NCI-H187 treated with DMSO at 0.1 percent for 48 hours (cell line): ENCODE measurements at places on chromosomes 4 and X.

DNA sequence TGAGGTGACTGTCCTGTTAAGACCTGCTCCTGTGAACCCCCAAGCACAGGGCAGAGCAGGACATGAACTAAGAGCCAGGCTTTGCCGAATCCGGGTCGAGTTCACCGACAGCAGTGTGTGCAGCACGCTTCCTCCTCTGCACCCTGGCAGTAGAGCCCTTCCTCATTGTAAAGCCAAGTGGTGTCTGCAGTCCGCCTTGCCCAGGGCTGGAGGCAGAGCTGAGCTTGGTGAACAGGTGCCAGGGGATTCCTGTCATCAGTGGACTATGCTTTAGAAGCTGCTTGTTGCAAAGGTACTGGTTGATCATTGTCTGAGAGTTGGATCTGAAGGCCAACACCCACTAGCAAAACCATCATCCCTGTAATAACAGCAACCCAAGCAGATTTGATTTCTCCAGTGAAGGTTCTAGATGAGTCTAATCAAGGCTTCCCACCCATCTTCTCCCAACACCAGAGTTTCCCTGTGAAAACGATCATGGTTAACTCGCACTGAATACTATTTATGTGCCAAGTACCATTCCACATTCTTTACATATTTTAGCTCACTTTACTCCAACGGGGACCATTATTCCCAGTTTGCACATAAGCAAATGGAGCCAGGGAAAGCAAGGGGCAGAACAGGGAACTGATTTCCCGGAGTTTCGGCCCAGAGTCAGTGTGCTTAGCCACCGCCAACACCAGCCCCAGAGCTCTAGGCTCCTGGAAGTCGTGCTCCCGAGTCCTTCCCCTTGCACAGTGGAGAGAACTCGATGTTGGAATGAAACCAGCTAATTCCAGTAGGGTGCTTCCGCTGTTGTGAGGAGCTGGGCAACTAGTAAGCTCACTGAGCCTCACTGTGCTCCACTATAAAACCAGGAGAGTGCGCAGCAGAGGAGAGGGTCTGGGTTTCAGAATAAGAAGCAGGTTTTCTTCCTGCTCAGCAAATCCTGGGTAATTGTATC lies 1.4 kb upstream of the SLC34A2 start:
- DNase-seq = no peak

- DNase-seq = no peak
Measured at GRCh38 chr4:151627491-151627890, 133.3 kb downstream of the GATB start.

- no peak for DNase-seq
Measured at GRCh38 chr4:52780617-52781354, 29.6 kb upstream of the ERVMER34-1 start.

- DNase-seq = no peak
Measured at GRCh38 chr4:103478210-103478609, 241.6 kb downstream of the TACR3 start.

GRCh38 chr4:112968451-112969159 lies 80.8 kb upstream of the ANK2 start:
- DNase-seq = no peak

- DNase-seq = no peak
Measured at GRCh38 chr4:166482758-166483157, 609.7 kb downstream of the TLL1 start.

DNA sequence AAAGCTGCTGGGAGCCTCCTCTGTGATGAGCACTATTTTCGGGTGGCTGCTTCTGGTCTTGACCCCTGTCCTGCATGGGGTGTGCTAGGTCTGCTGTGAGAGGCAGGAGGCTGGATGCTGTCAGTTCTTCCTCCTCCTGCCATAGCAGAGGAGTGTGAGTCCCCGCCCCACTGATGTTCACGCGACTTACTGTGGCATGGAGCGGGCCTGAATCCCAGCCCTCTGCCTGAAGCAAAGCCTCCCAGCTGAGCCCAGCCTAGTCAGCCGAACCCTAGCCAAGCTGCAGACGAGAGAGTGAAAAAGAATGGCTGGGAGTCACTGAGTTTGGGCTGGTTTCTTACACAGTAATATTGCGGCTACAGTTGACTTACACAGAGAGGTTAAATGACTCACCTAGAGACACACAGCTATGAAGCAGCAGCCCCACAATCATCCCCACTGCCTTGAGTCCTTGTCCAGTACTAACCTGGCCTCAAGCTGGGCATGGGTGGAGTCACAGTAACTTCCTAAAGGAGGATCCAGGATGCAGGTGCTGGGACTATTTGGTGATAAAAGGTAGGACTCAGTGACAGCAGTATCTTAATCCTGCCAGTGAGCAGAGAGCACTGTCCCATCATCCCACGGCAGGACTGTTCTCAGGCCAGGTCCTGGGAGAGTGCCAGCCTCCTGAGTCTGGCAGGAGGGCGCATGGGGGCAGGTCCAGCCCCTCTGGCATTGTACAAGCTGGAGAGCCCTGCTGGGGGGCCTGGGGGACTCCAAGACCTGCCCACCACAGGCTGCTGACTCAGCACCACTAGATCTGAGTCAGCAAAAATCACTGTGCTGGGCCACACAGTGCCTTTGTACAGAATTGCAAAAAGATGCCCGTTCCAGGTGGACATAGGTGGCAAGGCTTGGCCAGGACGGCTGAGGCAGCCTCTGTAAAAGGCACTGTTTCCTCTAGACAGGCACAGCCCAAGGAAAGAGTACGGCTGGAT lies 60.4 kb upstream of the CRMP1 start:
- DNase-seq = no peak

DNA sequence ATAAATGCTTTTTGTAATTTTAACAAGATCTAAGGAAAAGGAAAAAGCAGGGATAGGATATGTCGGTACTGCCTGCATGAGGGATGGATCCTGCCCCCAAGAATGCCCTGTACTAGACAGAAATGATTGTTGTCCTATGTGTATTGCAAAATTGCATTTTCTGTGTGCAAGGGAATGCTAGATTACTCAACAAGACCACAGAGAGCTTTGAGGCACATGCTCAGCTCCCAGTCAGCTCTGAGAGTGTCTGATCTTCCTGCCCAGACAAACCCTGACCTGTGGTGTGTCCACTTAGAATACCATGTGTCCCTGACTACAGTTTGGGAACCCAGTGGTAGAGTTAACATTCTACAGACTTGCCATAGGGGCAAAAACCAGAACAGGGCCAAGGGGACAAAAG lies 129.2 kb upstream of the PAK3 start:
- no peak for DNase-seq

DNA sequence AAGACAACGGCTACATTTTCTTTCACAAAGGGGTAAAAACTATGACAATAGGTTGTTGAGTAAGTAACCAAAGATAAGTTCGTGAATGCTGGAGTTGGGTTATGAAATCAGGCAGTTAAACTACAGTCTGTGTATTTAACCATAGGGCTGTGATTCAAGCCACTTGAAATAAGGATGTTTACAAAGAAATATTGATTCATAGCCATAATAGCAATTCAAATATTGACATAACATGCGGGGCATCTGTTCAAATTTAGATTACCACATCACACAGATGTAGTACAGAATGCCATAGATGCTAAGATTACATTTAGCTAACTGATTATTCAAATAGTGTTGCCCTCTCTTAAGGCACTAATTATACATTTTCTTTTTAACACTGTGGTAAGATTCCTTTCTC lies 364.1 kb downstream of the FSTL5 start:
- DNase-seq = no peak

DNA sequence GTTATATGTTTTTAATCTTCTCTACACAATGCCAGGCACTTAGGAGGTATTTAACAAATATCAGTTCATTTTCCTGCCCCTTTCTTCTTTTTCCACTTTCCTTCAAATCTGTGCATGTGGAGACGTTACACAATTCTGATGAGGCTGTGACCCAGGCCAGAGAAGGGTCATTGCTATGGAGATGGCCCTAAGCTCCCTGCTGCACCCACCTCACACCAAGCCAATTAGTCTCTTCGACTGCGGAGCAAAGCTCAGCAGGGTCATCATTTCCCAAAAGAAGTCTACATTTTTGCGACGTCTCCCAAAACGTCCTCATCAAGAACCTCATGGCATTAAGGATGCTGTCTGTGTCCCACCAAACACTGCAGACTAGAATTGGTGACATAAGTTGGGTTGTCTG lies 28.9 kb upstream of the VEGFD start:
- no peak for DNase-seq

- no peak for DNase-seq
Measured at GRCh38 chr4:151665785-151666127, 95.1 kb downstream of the GATB start.

GRCh38 chr4:173167758-173168395 lies 734 bp upstream of the GALNT7 start:
- DNase-seq = no peak

DNA sequence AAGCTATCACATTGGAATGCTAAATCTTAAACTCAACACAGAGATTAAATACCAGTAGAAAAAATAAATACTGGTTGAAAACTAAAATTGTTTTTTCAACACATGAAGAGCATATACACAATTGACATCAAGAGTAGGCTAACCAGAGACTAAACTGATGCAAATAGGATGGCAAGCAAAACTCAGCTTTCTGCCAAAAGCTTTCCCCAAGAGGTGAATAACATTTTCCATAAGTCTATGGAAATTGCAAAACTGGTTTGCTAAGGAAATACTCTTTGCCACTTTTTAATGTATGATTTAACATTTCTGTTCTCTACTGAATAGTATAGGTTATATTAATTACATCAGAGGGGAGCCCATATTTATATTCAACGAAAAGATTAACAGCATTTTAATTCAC lies 23.8 kb downstream of the IQCM start:
- no peak for DNase-seq

GRCh38 chr4:112377171-112377570 lies 80.0 kb downstream of the ALPK1 start:
- no peak for DNase-seq

- no peak for DNase-seq
Measured at GRCh38 chr4:84958434-84958833, 8.1 kb downstream of the WDFY3 start.

- DNase-seq = no peak
Measured at GRCh38 chrX:41332005-41332404, 2.0 kb upstream of the DDX3X start.

GRCh38 chrX:153672531-153673427 lies 834 bp downstream of the PNCK start:
- DNase-seq = no peak

DNA sequence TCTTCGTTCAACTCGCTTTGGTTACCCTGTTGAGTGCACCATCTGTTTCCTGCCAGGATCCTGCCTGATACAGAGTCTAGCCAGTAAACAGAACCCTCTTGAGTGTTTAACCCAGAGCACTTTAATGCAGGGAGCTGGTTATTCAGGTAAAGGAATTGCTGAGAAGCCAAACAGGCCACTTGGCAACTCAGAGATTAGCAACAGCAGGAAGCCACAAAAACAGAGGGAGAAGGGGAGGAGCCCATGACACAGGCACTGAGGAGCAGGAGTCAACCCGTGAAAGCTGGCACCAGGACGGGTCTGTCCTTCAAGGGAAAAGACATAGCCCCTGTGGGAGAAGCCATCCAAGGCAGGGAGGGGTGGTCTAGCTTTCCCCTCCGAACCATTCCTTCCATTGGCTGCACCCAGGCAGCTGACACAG lies 641.4 kb downstream of the ZNF674 start:
- no peak for DNase-seq

- DNase-seq = no peak
Measured at GRCh38 chrX:42714981-42715700, 62.8 kb downstream of the PPP1R2C start.

- DNase-seq = no peak
Measured at GRCh38 chr4:147354237-147354636, 126.7 kb upstream of the EDNRA start.

DNA sequence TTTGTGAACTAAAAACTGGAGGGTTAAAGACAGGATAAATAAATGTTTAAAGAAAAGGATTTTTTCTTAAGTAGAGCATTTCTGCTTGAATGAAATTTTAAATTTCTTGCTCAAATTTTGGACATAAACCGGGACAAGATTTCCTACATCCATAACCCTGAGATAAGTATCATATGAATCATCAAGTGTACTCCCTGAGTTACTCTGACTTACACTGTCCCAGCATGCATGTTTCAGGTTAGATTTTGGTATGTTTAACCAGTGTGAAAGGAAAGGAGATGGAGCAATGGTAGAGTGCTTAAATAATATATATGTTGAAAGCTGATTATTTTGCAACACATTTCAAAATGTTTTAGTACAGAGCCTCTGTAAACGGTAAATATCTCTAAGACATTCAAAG lies 175.2 kb downstream of the ADGRL3 start:
- no peak for DNase-seq

DNA sequence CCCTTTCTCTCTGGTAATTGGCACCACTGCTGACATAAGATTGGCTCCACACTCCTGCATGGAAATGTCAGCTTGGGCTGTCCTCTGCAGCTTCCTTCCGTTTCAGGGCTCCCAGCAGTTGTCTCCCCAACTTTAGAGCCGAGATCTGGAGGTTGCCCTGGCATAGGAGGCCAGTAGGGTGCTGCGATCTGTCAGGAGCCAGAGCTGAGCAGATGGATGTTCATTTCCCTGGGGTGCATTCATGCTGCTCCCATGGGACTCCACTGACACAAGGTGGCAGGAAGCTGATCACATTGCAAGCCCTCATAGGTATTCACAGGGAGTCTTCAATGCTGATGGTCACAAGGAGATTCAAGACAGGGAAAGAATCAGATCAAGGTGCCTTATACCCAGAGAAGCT lies 116.6 kb upstream of the RAI2 start:
- DNase-seq = no peak

DNA sequence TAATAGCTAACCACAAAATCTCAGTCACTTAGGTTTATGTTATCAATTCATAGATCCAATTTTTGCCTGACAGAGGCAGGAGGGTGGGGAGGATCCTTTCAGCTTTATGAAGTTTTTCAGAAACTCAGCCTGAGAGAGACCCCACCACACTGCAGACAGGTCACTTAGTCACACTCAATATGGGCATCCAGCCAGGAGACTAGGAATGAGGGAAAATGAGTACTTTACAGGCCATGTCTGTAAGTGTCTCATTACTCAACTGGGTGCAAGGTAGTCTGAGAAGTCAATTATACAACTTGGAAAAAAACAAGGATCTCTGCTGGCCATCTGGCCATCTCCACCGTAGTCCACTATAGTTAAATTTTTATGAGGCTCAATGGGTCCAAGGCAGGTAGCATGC lies 365.9 kb downstream of the INPP4B start:
- DNase-seq = no peak

DNA sequence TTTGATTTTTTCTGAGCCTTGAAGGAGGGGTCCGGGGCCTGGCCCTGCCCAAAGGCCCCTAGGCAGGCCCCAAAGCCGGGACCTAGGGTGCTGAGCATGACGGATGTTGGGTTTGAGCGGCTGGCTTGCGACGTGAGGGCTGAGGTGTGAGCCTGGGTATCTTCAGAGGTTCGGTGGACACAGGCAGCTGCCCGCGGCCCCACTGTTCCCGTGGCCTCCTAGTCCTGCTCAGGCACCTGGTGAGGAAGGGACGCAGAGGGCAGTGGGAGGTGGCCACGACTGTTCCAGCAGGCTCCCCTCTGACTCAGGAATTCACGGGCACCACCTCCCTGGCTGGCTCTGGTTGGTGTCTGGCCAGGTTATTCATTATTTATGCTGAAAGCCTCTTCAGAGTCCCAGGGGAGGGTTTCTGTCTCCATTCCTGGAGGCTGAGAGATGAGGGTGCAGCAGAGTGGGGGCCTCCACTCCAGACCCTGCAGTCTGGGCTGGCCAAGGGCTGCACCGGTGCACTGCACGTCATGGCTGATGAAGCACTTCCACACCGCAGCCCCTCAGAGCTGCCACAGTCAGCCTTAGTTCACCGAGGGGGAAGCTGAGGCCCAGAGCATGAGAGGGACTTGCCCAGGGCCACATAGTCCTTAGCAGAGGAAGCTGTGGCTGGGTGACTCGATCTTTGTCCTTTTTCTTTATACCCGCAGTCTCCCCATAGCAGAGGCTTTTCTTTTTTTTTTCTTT lies 2.2 kb downstream of the MSANTD1 start:
- DNase-seq = peak; percentile 52

- no peak for DNase-seq
Measured at GRCh38 chrX:18753631-18754030, 46.2 kb downstream of the PPEF1 start.
